ENCODE measurements at places on chromosomes 6 and 20.

DNA sequence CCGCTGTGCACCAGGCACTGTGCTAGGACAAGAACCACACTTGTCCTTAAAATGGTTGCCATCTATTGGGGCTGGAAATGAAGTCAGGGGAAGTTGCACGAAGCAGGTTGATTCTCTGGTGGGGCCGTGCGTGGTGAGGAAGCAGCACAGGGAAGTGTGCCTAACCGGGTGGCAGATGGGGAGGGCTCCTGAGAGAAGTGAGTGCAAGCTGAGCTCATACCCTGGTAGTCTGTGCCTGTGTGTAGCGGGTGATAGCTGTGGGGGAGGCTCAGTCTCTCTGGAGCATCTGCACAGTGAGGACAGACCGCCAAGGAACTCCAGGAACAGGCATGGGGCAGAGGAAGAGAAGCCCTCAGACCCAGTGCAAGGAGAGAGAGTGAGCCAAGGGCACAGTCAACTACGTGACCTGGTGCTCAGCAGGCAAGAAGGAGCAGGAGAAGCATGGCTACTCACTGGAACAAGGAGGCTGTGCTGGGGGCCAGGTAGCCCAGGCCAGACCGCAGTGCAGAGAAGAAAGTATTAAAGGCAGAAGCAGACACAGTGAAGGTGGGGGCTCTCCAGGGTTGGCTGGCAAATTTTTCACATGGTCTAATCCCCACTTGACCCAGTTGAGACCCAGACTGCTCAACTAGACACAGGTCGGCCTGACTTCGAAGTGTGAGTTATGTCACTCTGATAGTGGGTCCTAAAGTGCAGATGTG lies 155.0 kb downstream of the CDH26 start:
- no peak for DNase-seq

- DNase-seq, result no peak
Observed at GRCh38 chr20:5652626-5653553, 97.3 kb upstream of the SHLD1 start.

DNA sequence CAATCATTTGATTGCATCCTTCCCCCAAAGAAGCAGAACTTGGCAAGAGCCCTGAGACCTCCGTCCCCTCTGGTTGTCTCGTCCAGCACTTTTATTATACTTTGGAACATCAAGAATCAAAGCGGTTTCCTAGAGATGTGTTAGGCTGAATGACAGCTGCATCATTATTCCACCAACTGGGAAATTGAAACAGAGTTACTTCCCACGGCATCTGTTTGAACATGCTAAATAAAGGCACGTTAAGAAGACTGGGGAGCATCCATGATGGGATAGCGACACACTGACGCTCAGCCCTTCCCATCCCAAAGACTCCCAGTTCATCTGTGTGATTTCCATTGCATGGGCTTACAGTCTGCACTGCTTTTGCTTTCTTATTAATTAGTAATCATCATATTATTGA lies 147.8 kb downstream of the TBC1D7 start:
- no peak for DNase-seq

DNA sequence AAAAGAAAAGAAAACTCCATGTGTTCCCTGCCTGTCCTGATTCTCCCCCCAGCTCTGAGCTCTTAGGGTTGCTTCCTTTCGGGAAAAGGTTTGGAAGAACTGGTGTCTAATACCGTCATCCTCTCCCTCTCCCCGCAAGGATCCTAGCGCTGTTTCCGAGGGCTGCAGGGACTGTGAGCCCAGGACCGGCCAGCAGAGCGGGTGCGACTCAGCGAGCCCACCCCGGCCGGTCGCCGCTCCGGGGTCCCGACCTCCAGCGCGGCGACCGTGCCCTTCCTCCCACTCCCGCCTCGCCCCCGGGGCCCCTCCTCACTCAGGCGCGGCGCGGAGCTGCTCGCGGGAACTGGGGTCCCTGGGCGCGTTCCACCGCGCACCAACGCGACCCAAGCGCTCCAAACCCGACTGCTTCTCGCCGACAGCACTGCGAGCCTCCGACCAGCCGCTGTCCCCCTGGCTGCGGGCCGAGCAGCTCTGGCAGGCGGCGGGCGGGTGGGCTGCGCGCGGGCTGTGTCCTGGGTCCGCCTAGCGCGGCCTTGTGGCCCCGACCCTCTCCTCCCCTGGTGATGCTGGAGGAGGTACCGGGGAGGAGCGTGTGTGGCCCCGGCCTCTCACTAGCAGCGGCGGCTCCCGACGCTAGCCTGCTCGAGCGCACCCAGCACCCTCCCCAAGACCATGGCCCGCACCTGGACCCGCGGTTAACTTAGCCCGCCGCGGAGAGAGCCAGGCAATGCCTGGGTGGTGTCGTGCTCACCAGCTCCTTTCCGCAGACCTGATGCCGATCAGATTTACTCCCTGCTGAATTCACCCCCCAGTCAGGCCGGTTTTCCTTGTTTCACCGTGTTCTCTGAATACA lies at the start of gene PLA2G7:
PLA2G7 (minus strand) TSS at position 509 of the 853 bp plus-strand sequence. CDS start 12,484 bp downstream, outside the sequence.
- DNase-seq, result no peak

GRCh38 chr6:43174263-43175112 lies 3.4 kb downstream of the SRF start:
- DNase-seq, result peak; percentile 89

DNA sequence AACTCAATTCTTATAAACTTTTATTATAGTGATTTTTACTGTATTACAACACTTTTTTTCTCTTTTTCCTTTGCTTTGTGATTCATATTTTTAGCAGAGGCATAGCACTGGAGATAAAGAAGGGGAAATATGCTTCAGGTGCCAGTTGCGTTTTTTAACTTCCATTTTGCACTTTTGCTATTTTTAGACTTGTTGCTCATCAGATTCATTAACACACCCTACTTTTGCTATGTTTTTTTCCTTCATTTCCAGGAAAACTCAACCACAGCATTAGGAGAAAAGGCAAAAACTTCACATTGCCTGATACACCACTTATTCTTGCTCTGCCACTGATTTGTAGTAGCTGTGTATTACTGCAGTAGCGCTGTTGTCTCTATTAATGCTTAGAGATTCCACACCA lies 8.0 kb upstream of the TMEM30A start:
- no peak for DNase-seq

DNA sequence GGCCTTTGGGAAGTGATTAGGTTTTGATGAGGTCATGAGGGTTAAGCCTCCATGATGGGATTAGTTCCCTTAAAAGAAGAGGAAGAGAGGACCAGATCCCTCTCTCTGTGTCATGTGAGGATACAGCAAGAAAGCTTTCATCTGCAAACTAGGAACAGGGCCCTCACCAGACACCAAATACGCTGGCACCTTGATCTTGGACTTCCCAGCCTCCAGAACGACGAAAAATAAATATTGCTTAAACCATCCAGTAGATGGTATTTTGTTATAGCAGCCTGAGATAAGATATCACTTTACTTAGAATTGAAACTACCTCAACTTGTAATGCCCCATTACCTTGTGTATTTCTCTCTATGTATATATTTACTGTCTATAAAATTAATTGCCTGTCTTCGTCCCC lies 65.4 kb upstream of the NNAT start:
- DNase-seq, result no peak

DNA sequence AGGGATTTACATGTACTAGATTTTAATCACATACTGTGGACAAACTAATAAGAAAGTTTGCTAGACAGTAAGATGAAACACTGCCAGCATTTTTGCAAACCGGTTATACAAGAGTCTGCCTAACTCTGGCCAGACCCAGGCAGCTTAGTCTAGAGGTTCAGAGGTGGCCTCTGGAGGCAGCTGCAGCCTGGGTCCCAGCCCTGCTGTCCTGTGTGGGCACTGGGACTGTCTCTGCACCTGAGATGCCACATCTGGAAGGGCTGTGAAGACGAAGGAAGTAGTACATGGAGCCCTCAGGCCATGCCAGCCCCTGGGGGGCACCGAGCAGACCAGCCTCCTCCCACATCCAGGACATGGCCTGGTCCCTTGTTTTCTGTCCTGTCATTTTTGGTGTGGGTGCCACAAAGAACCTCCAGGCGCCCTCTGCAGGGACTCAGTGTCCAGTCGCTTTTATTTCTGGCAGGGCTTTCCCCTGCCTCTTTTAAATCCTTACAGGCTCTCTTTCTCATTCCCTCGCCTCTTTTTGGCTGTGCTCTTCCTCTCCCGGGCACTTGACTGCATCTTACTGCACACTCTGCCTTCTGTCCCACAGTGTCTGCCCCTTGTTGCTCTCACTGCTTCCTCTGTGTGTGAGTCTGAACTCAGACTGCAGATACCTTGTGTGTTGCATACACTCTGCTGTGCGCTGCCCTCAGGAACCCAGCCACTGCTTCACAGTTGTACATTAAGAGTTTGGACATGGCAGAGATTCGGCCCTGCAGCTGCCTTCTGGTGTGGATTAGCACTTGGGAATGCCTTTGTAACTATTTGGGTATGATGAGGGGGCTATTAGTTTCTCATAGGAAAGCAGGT lies 216.7 kb downstream of the ZDHHC14 start:
- no peak for DNase-seq

DNA sequence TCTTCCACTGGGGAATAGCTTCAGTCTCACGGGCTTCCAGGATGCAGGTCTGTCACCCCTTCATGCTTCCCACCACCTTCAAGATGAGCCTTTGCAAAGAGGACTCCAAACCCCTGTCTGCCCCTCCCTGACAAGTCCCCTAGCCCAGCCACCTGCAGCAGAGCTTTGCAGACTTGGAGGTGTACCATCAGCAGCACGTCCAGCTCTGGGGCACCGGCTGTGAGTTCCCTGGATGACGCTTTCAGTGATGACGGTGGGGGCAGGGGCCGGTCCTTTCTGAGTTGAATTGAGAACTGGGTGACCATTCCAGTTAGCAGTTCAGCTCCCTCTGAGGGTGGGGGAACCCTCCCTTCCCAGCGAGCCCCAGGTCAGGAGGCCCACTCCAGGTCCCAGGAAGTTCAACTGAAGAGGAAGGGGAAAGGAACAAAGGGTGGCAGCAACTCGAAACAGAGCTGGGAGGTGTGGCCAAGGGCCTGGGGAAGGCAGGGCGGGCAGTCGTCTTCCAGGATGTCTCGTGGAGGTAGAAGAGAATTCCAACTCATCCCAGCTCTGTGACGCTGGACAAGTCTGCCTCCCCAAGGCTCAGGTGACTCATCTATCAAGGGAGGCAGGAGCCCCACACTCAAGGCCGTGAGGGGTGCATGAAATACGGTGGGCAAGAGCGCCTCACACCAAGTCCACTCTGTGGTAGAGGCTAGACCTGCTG lies 86.0 kb downstream of the PTPN1 start:
- no peak for DNase-seq

GRCh38 chr6:108715832-108716231 lies 132.4 kb upstream of the ARMC2 start:
- no peak for DNase-seq

DNA sequence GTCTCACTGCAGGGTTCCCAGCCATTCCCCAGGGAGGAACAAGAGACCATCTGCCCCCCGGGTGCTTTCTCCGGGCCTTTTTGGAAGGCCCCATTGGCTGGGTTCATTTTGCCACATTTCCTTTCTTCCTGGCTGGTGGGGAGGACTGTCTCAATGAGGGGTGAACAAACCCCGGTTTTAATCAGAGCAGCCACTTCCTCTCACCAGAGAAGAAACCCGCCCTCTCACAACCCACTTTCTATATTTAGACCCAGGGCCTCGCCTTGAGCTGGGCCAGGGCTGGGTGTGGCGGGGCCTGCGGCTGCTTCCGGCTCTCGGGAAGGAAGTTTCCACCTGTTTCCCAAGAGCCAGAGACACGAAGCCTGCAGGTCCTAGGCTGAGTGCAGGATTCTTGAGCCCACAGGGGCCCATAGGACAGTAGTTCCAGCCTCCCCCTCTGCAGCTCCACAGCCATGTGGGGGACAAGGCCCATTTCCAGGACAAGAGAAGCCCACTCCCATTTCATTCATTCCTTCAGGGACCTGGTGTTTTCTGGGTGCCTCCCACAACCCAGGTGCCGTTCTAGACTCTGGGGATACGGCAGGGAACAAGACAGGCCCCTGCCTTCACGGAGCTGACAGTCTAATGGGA lies 41.8 kb downstream of the RBM38 start:
- peak; percentile 76 for DNase-seq

- DNase-seq, result no peak
Observed at GRCh38 chr6:119575721-119576120, 226.2 kb upstream of the MAN1A1 start.

GRCh38 chr20:40319741-40320516 lies 369.1 kb downstream of the MAFB start:
- DNase-seq, result no peak

GRCh38 chr20:44888226-44889103 lies 3.0 kb downstream of the YWHAB start:
- peak; percentile 33 for DNase-seq

DNA sequence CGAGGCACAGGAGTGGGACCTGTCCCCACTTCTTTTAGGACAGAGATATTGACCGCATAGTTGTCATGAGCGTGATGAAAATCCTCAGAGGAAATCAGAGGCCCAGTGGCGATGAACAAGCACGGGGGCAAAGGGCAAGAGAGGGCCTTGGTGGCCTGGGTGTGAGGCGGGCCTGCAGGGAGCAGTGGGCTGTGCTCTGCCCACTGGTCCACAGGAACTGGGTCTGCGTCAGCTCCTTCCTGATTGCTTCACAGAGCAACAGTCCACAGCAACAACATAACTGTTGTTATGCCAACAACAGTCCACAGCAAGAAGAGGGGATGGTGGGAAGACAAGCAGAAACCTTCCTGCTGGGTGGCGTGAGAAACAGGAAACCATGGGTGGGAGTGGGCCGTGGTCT lies 335.6 kb downstream of the ZFAND3 start:
- no peak for DNase-seq

- no peak for DNase-seq
Observed at GRCh38 chr6:1890071-1890470, 280.4 kb downstream of the FOXC1 start.

GRCh38 chr20:45810191-45810970 lies 2.1 kb upstream of the UBE2C start:
- DNase-seq, result no peak

- DNase-seq, result no peak
Observed at GRCh38 chr6:38307740-38308139, 332.0 kb downstream of the BTBD9 start.

- no peak for DNase-seq
Observed at GRCh38 chr6:148379966-148380713, 37.5 kb downstream of the SASH1 start.

DNA sequence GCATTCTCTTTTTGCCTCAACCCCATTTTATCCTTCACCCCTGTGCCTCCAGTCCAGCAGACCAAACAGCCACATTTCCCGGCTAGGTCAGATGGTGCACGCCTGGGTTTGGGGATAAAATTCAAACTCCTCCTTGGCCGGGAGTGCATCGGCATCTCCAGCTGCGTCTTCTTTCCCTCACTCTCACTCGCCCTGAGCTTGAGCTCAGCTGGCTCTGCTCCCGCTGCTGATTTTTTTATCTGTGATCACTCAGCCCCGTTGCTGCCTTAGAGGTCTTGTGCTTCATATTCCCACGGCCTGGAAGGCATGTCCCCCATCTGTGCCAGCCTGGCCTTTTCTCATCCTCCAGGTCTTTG lies 6.8 kb upstream of the EZR start:
- no peak for DNase-seq

GRCh38 chr6:36949636-36950035 lies 4.9 kb upstream of the PI16 start:
- no peak for DNase-seq

- no peak for DNase-seq
Observed at GRCh38 chr20:43900121-43900466, 14.6 kb upstream of the TOX2 start.

- DNase-seq, result no peak
Observed at GRCh38 chr6:7042654-7043545, 64.9 kb upstream of the RREB1 start.
